LoVo (cell line): ENCODE measurements at places on chromosomes 1 and 21.

DNA sequence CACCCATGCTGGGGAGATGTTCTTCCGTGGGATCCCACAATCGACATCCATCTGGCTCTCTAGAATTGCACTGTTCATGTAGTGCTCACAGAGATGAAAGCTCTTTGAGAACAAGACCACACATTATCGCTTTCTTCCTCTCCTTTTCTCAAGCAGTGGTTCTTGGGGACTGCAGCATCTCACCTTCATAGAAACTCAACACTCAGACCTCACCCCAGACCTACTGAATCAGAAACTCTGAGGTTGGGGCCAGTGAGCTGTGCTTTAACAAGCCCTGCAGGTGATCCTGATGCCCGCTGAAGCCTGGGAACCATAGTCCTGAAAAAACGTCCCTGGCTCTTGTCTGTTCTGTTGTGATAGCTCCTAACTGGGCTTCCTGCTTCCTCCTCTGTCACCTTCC is 251.3 kb upstream of the FGGY start:
- DNase-seq = no peak

DNA sequence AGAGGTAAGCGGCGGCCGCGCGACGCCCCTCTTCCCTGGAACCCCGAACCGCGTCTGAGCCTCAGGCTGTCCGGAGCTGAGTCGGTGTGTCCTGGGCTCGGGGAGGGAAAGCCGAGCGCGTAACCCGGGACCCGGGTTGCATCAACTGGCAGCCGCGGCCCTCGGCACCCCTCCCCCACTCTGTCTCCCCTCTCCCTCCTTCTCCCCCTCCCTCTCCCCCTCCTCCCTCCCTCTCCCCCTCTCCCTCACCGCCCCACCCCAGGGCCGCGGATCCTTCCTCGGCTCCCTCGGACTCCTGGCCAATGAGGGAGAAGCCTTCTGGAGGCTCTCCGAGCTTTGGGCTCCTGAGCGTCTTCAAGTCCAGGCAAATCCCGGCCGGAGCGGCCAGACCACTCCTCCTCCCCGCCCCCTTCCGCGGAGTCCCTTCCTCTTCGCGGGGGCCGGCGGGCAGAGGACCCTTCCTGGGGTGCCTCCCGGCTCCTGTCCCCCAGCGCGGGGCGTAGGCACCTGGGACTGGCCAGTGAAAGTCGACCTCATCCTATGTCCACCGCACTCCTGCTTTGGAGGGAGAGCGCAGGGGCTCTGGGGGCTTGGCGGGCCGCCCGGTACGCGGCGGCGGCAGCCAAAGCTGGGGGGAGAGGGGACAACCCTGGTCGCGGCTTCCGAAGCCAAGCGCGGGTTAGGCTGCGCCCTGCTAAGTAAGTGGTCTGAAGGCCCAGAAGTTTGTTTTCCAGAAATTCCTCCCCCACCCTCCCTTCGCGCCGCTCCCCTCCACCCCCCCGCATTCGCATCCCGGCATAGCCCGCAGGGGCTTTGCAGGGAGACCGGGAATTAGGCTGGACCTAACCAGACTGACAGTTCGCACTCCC is 850 bp downstream of the SESN2 start:
- DNase-seq = peak; percentile 39

DNA sequence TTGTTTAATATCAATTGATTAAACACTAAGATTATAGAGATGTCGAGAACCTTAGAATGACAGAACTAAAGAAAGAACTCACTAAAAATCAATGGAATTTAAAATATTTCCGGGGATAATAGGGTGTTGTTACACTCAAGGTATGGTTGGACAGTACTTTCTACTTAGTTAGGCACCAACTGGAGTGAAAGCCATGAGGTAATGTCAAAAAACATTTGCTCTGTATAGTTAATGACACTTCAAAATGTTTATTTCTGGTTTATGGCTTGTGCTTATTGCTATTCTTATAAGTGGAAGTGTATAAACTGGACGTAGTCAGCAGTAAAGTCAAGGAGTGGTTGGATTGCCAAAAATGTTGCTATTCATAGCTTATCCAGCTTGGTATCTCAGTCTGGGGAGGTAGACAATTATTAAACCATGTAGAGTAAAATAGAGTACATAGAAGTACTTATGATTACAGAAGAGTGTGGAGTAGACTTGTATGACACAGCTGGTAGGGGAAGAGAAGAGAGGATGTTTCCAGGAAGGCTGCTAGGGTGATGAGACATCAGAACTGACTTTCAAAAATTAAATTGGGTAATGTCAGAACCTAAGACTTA is 56.5 kb upstream of the BMP8A start:
- DNase-seq = no peak

GRCh38 chr1:58997060-58997411 is 213.2 kb upstream of the JUN start:
- DNase-seq = no peak

DNA sequence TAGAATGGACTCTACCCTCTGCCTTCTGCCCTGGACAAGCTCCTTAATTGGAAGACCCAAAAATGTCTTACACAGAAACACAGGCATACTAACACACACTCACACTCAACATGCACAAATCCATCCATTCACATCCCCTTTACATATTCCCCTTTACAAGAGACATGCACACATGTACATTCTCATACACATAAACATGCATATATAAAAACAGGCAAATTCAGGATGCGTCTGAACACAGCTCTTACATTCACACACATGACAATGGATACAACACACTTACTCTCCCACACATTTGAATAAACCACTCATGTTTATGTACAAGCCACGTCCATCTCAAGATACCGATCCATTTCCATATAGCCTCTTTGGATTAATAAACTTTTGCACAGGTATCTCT is 84.4 kb downstream of the HMGB4 start:
- no peak for DNase-seq

DNA sequence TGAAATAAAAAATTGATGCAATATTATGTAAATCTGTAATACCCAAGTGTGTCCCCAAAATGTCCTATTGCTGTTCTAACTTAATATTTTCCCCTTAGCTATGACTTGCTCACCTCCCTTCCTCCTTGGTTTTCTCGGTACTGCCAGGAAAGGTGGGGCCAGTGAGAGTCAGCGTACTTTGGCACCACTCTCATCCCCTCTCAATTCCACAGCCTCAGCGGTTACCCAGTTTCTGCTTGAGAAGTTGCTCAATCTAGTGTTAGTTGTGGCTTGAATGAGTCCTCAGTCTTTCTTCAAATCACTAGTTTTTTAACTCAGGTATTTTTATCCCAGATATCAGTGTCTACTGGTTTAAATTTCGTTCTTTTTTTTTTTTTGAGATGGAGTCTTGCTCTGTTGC is 32.3 kb downstream of the BCAS2 start:
- no peak for DNase-seq

DNA sequence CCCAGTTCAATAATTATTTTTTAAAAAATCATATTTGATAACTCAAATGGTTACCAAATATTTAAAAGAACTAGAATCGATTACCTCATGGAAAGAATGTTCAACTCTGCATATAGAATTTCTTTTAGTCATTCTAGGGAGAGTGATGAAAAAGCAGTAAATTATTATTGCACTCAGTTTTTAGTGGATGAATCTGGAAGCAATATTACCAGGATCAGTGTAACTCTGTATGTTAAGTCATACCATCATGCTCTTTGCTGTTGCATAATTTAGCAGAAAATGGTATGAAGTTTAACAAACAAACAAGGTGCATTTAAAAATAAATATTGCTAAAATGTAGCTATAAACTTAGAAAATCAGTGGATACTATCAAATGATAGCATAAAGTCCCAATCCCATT is 46.1 kb upstream of the ARHGAP29 start:
- DNase-seq = no peak

DNA sequence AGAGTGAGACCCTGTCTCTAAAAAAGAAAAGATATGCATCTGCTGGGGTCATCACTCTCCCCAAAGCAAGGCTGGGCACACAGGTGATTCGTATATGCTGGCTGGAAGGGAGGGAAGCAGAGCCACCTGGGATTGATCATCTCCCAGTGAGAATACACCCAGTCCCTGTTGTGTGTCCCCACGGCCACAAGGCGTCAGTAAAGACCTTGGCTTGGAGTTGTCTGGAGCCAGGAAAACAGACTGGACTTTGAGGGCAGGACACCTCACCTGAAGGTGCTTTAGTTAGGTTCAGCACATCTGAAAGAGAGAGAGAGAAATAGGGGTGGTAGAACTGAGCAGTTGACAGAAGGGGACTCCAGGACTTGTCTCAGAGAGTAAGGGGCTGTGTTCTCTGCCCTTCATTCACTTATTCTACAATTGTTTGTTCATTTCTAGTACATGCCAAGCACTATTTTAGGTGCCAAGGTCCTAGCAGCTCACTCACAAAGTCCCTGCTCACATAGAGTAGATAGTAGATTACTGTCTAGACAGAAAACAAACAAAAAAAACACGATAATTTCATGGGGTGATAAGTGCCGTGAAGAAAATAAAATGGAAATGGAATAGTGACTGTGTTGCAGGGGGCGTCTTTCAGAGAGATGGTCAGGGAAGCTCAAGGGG is 13.5 kb downstream of the CITED4 start:
- peak; percentile 72 for DNase-seq

DNA sequence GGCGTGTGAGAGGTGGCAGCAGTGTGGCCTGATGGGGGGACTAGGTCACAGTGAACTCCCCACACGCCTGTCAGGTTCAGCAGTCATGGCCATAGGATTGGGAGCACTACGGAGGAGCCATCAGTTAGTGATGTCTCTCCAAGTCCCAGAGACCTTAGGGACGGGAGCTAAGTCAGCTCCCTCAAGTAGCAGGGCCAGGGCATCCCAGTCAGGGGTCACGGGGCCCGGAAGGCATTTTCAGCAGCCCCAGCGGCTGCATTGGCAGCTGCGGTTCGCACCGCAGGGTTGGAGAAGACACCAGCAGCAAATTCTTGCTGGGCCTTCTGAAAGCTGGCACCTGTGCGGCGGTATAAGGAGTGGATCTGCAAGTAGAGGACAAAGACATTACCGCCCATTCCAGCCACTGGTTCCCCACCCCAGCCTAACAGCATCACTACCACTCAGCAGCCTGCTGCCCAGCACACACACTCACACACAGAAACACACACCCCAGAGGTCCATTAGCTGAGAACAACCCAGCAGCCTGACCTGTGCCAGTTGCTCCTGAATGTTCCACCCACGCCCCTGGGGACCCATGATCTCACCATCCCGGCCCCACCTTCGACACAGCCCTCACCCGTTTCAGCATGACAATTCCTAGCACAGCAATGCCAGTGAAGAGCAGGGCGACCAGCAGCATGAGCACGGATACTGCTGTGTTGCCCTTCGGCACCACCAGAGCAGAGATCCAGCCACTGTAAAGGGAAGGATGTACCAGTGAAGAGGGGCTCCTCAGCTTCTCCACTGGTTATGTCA is 972 bp upstream of the ENTREP3 start:
- DNase-seq = no peak

- no peak for DNase-seq
Observed at GRCh38 chr1:43565600-43566360, 35.1 kb downstream of the PTPRF start.

DNA sequence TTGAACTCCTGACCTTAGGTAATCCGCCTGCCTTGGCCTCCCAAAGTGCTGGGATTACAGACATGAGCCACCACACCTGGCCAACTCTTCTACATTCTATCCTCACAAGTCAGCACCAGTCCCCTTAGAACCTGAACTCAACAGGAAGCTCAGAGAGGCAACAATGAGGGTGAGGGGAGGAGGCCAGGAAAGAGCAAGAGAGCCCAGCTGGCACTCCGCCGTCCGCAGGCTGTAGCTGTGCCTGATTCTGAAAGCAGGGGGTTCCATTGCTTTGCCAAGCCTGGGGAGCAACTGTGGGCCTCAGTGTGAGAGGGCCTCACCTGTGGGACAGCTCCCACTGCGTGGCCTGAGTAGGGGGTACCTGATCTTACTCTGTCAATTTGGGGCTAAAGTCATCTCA is 18.7 kb downstream of the STK40 start:
- DNase-seq = no peak

DNA sequence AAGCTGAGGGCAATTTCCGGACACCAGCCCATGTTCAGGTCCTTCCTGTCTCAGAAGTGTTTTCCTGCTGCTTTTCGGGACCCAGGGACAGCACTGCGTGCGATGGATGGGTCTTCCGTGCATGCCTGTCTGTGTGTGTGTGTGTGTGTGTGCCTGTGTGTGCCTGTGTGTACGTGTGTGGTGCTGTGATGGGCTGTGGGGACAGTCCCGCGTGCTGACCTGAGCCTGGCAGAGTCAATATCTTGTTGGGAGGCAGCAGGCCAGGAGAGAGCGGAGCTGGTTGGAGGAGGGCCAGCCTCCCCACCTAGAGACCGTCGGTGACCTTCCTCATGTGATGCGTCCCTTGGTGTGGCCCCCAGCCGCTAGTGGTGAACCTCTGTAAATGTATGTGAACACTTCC is 13.7 kb downstream of the SKI start:
- DNase-seq = no peak

GRCh38 chr1:211476200-211476849 is 15.6 kb downstream of the RD3 start:
- peak; percentile 69 for DNase-seq

GRCh38 chr1:40414331-40414730 is 35.9 kb upstream of the ZFP69B start:
- DNase-seq = no peak

- DNase-seq = no peak
Observed at GRCh38 chr1:28109639-28110038, 21.2 kb upstream of the EYA3 start.

DNA sequence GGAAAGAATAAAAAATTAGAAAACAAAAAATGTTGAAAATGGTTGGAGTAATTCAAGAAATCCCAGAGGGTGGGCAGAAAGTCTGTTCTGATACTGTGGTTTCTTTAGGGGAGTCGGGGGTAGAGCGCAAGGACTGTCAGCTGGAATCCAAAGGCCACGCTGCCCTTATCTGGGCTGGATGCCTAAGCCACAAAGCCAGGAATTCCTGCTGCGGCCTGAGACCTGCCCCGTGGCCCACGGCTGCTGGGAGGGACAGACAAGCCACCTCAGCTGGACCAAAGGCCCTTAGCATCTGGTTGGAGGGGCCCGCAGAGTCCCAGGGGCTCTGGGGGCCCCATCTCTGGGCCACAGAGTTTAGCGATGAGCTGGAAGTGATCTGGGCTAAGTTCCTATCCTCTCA is 60.2 kb downstream of the DMRTB1 start:
- DNase-seq = no peak

GRCh38 chr1:43059640-43060574 is 101.2 kb upstream of the SLC2A1 start:
- DNase-seq = no peak
